NCI-H1417 treated with DMSO at 0.1 percent for 48 hours (cell line): ENCODE measurements at places on chromosomes 12 and 14.

- DNase-seq: no peak
Measured at GRCh38 chr14:23103581-23103980, 1.2 kb downstream of the CIROP start.

- no peak for DNase-seq
Measured at GRCh38 chr12:96882862-96883261, 24.2 kb upstream of the NEDD1 start.

GRCh38 chr12:131923260-131923659, 5.8 kb upstream of the PUS1 start:
- no peak for DNase-seq

DNA sequence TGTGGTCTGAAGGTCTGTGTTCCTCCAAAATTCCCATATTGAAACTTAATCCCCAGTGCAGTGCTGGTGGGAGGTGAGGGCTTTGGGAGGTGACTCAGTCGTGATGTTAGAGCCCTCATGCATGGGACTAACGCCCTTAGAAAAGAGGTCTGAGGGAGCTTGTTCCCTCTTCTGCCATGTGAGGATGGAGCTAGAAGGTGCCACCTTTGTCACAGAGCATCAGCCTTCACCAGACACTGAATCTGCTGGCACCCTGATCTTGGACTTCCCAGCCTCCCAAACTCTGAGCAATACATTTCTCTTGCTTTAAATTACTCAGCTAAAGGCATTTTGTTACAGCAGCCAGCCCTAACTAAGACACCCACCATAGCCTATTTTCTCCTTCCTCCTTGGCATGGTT, 13.9 kb downstream of the RAB15 start:
- DNase-seq: no peak

GRCh38 chr12:88519802-88520435, 60.4 kb downstream of the KITLG start:
- no peak for DNase-seq
